ENCODE measurements at places on chromosomes 3 and 15.

DNA sequence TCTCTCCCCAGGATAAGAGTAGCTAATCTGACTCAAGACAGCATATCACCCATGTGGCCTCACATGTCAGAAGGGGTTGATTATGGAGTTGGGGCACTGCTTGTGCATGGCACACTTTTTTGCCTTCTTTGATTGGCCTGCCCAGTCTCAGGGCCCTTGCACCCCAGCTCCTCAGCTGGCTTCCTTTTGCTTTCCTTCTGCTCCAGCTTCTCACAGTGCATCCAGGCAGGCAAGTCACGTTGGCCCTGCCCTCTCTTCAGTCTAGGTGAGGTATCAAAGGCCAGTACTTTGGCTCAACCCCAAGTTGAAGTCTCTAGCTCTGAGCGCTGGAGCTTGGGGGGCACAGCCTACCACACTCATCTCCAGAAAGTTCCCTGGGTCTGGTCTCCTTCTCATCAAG lies 42.2 kb downstream of the NGRN start:
- no peak for DNase-seq

GRCh38 chr3:159045279-159045885 lies 243.5 kb downstream of the MFSD1 start:
- no peak for DNase-seq

DNA sequence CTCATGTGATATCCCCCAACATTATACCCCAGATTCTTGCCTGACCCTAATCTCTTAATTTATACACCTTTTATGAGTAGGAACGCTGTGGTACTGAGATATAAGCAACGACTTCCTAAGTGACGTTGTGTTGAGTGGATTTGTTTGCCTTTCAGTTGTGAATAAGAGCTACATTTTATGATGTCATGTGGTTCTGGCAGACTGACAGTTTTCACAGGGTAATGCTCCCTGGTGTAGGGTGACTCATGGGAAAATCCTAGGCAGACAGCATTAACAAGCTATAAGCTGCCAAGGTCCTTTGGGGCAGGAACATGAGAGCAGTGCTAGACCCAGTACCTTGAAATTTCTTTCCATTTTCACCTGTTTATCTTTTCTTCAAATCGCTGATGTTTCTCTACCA lies 11.2 kb downstream of the C3orf52 start:
- DNase-seq, result no peak

- DNase-seq, result no peak
These were observed 53.9 kb upstream of the DAZL start for GRCh38 chr3:16658925-16659793.

GRCh38 chr3:136281966-136282520 lies 31.9 kb downstream of the PCCB start:
- DNase-seq, result no peak

GRCh38 chr3:12984023-12984823 lies 89.0 kb downstream of the IQSEC1 start:
- DNase-seq, result peak; percentile 58

- no peak for DNase-seq
These were observed 93.2 kb downstream of the TP63 start for GRCh38 chr3:189724356-189724755.

GRCh38 chr15:31393444-31394091 lies 66.9 kb downstream of the KLF13 start:
- no peak for DNase-seq

- no peak for DNase-seq
These were observed 120.9 kb upstream of the PDZRN3 start for GRCh38 chr3:73745526-73746191.

GRCh38 chr3:39113291-39113690 lies 5.8 kb downstream of the TTC21A start:
- no peak for DNase-seq

GRCh38 chr3:186973702-186974101 lies 43.4 kb downstream of the ST6GAL1 start:
- no peak for DNase-seq

GRCh38 chr3:36823806-36824205 lies 59.5 kb upstream of the DCLK3 start:
- no peak for DNase-seq

GRCh38 chr15:43930079-43930478 lies 103.3 kb downstream of the WDR76 start:
- no peak for DNase-seq

DNA sequence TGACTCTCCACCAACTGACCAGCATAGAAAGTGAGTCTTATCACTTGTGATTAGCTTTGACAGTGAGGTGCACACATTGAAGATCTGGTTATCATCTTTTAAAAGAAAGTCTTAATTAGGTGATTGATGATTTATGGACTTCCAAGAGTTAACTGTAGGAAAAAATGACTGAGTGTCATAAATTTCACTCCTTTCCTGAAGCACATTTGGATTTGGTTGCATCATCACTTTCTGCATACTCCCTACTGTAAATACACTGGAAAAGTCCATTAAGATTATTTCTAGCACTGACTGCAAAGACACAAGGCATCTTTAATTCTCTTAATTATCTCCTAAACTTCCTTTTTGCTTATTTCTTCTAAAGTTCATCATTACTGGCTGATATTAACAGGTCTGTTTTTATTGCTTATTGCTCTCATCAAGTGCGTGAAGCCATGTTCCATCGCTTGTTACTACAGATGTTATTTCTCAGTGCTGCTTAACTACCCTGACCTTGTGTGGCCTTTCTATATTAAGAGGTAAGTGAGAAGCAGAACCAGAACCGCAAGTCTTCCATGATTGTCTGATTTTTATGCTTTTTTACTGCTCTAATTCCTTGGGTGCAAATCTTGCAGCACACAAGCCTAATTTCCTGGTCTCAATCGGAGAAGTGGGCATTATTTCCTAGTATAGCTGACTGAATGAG lies 153.2 kb downstream of the MEIS2 start:
- DNase-seq, result no peak

- no peak for DNase-seq
These were observed 717 bp downstream of the PXK start for GRCh38 chr3:58333206-58334012.

DNA sequence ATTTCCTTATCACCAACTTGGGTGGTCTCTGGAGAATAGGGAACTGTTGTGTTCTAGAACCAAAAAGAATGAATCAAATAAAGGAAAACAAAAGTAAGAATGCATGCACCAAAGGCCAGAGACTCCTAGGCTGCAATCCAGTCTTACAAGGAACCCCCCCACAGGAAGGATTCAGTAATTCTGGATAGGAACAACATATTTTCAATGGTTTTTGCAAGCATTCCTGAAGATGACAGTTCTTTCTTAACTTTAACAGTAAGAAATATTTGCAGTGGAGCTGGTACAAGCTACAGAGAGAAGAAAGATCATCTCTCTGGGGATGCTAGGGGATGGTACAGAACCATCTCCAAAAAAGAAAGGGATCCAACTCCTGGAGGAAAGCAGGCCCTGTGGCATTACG lies 116.2 kb upstream of the CHRM5 start:
- DNase-seq, result no peak

DNA sequence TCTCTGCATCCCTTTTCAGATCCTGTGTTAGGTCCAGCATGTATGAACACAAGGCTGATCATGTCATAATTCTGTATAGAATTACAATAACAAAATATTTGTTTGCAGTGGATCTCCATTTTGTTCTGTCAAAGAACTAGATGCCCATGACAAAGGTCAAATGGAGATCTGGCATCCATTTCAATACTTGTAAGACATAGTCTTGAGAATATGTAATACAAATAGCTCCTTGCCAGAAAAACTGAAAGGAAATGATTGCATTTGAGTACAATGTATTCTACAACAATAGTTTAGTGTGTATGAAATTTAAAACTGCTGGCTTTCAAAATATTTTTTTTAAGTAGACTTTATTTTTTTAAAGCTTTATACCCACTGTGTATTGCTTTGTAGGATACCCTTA lies 101.1 kb downstream of the CMSS1 start:
- no peak for DNase-seq

GRCh38 chr15:90101130-90101968 lies 919 bp downstream of the IDH2 start:
- DNase-seq, result no peak

DNA sequence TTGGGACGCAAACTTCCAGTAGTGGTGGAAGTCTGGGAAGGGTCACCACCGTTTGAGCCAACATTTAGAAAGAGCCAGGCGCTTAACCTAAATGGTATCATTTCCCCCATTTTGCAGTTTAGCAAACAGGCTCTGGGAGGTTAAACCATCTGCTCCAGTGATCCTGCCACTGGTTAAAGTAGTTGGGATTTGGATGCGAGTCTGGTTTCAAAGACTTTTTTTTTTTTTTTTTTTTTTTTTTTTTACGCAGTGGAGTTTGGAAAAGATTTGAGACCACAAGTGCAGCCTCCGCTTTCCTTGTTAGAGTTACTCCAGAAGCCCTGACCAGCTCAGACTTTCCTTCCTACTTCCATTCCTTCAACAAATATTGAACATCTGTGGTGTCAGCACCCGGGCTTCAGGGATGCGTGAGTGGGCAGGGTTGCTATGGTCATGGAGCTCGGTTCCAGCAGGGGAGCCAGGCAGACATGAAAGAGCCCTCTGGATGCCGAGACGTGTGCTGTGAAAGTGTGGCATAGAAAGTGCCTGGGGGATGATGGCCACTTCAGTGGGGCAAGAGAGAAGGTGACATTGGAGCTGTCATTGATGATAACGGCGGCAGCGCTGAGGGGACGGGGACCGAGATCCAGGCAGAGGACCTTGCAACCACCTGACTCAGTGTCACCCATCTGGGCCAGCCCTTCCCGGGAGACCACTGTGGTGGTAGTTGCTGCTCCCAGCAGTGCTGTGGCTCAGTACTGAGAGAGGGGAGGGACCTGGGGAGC lies 1.1 kb upstream of the RNU6-1 start:
- DNase-seq, result no peak

- no peak for DNase-seq
These were observed 118.4 kb upstream of the FHIT start for GRCh38 chr3:61369678-61370077.

DNA sequence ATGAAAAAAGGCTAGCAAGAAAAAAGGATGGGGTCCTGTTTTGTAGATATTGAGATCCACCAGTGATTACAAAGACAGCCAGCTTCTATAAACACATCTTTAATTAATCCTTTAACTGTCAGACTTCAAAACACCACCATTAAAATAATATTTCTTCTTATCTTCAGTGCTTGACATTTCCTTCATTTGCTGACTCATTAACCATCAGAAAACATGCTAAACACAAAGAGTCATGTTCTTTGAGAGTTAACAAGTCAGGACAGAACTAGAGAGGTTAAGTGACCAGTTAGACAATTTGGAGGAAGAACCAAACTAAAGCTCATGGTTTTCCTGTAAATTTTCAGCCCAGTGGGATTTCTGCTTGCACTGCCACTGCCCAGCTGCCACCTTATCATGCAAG lies 111.4 kb downstream of the MEIS2 start:
- DNase-seq, result no peak

GRCh38 chr15:39854161-39854560 lies 65.9 kb downstream of the GPR176 start:
- no peak for DNase-seq

- no peak for DNase-seq
These were observed 33.2 kb upstream of the RPP14 start for GRCh38 chr3:58272891-58273290.

- no peak for DNase-seq
These were observed 48.9 kb downstream of the GRK7 start for GRCh38 chr3:141812084-141812483.

GRCh38 chr3:38581774-38582173 lies 67.7 kb downstream of the SCN5A start:
- no peak for DNase-seq

- no peak for DNase-seq
These were observed 305.8 kb downstream of the PLCL2 start for GRCh38 chr3:17190353-17191078.

- DNase-seq, result no peak
These were observed 41.5 kb downstream of the SAXO2 start for GRCh38 chr15:82303956-82304777.

All from stimulated activated CD4-positive, alpha-beta T cell treated with anti-CD3 and anti-CD28 coated beads, Interleukin-2, amount 100 ng/mL, for 48 hours (primary cell).